T-helper 17 cell (primary cell): ENCODE measurements at places on chromosomes 5 and 9.

GRCh38 chr5:122915717-122916461, 70.5 kb downstream of the SNX24 start:
- DNase-seq: no peak

DNA sequence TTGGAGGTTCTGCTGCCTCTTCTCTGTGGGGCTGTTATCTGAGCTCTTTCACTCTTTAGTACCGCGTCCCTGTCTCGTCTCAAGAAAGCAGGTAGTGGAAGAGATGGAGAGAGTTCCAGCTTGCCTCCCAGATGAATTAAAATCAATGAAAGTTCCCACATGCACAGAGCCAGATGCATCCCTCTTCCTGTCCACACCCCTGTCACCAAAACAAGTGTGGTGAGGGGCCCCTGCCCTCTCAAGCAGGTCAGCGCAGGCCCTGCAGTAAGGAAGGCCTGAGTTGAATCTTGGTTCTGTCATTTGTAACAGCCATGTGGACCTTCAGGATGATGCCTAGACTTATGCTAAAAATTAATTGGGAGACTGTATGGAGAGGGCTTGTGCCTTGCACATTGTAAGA, 26.9 kb downstream of the GALNT10 start:
- no peak for DNase-seq

DNA sequence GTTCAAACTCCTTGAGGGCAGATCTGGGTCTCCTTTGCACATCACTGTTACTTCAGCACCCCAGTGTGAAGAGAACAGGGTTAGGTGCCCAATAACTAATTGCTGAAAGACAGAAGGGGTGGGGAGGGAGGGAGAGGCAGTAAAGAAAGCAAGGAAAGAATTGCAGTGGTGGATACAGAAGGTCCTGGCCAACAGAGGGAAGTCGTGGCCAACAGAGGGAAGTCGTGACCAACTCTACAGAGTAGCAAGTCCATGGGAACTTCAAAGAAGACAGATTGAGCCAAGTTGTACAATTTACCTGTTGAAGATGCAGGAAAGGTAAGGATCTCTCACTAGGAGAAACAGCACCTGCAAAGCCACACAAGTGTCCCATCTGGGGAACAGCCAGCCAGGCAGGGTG, 27.0 kb downstream of the CCNJL start:
- DNase-seq: no peak

DNA sequence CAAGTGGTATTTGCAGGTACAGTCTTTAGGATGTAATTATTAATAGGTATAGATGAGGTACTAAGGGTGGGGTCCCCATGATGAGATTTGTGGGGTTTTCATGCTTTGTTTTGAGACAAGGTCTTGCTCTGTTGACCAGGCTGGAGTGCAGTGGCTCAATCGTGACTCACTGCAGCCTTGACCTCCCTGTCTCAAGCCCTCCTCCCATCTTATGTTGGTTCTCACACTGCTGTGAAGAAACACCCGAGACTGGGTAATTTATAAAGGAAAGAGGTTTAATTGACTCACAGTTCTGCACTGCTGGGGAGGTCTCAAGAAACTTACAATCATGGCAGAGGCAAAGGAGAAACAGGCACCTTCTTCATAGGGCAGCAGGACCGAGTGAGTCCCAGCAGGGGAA, 217.5 kb downstream of the CDK5RAP2 start:
- no peak for DNase-seq

DNA sequence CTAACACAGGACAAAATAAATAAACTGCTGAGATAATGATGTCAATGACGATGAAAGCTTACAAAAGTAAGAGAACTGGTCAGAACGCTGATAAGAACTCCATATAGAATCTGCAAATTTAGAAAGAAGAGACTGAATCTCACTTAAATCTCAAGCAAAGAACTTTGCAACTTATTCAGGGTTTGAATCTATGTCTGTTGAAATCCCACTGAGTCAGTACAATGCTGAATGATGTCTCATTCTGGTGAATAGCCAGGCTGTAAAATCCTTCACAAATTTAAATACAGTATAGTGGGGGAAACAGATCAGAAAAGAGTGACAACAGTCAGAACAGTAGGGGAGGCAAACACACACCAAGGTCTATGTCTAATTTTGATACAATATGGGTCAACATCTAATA, 38.9 kb upstream of the NR3C1 start:
- no peak for DNase-seq

- no peak for DNase-seq
Measured at GRCh38 chr5:142239394-142240159, 85.2 kb downstream of the SPRY4 start.

DNA sequence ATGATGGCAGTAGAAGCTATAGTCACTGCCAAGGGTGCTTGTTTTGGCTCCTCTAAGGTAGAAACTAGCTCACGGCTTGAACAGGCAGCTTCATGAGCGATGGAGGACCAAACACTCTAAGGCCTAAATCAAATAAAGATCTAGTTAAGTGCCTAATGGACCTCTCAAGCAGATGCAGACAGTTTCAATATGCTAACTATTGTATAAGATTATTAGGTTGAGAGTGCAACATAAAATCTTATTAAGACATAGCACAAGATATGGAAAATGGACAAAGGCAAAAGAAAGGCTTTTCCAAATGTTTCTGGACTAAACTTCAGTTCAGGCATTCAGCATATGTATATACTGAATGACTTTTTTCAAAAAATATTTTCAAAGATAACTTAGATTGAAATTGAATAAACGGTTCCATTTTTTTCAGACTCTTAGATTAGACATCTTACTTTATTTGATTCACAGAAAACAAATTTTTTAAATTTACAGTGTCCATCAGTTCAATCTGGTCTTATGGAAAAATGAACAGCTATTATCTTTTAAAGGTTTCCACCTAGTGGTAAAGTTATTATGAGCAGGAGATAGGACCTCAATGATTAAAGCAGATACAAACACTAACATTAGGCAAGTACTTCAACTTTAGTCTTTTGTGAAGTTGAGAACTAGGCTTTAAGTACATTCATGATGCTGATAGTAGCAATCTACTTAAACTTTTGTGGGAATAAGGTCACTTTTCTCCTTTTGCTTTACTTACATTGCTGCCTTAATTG, 1167.7 kb downstream of the MAT2B start:
- DNase-seq: no peak

DNA sequence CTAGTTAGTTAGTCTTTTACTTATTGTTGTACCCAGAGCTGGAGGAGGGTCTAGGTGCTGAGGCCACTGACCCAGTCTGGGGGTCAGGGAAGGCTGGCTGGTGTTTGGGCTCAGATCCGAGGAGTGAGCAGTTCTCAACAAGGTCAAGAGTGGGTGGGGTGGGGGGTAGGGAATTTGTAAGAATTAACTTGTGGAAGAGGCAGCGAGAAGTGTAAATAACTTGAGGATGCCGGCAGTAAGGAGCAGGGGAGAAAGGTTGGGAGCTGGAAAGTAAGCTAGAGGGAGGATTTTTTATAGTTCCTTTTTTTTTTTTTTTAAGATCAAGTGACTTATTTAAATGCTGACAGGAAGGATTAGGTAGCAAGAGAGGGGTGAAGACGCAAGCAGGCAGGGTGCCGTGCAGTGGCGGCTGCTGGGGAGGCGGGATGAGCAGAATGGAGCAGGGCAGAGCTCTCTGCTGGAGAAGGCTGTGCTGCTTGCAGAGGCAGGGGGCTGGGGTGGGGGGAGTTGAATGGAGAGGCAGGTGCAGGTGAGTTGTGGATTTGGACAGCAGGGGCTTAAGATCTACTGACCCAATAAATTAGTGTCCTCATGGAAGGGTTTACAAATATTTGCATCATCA, 35.3 kb upstream of the SMIM32 start:
- DNase-seq: no peak

- DNase-seq: no peak
Measured at GRCh38 chr5:106673941-106674340, 996.8 kb downstream of the EFNA5 start.

DNA sequence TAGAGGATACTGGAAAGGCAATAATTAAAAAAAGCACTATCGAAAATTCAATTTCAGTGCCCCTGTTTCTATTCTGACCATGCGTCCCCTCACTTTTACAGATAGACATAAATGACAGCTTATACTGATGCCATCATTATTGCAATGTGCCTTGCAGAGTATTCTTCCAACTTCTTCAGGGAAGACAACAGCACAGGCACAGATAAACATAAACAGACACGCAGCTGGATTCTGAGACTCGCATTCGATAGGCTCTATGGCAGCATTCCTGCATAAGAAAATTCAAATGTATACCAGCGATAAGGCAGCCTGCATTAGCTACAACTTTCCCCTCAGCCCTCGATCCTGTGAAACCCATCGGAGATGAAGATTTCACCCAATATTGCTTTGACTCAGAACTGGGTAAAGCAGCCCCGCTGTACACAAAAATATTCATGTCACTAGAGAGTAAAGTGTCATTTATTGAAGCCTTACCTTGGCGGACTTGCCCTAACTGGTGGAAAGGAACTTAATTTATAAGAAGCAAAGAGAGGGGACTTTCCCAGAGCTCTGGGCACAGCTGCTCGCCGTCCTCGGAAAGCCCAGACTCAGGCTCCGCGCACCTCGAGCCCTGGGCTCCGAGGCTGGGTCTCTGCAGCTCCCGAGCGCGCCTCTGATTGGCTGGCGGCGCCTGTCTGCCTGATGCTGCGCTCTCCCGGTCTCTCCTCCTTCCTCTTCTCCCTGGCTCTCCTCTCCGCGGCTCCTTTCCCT, at the start of gene CDH18:
Gene CDH18 (minus strand): TSS at position 589 of the 750 bp plus-strand sequence. CDS start 149,214 bp downstream, outside the sequence.
- DNase-seq: no peak

DNA sequence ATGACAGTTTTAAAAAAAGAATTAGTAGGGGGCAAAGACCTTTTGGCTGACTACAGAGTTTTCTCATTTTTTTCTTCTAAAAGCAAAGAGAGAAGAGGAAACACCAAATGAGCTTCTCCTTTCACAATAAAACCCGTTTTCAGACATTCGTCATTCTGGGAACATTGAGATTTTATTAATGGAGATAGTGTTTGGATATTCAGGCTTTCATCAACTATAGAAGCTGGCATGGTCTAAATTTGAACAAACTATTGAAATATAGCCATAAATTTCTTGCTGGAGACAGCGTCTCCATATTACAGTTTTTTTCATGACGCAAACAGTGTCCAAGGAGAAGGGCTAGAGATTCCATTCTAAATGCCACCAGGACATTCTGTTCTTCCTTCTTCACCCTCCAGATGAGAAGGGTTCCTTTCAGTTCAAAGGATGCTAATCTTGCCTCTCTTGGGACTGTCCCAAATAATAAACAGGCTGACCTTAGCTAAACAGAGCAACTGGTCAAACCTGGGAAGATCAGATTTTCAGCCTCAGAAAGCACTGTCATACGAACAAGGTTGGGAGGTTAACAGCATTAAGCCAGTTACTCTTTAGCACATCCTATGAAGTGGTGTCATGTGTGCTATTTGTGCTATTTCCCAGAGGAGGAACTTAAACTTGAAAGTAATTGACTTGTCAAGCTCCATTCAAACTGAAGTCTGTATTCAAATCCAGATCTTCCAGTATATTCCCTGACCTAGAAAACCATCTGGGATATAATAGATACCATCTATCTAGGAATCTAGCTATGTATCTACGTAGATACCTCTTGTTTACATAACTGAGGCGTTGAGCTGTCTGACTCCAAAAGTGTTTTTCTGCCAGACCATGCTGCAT, 125.6 kb downstream of the LPAR1 start:
- no peak for DNase-seq

GRCh38 chr9:134327671-134328231, 1.5 kb downstream of the RXRA start:
- DNase-seq: no peak

GRCh38 chr5:179836225-179837019, 15.7 kb downstream of the SQSTM1 start:
- DNase-seq: no peak

DNA sequence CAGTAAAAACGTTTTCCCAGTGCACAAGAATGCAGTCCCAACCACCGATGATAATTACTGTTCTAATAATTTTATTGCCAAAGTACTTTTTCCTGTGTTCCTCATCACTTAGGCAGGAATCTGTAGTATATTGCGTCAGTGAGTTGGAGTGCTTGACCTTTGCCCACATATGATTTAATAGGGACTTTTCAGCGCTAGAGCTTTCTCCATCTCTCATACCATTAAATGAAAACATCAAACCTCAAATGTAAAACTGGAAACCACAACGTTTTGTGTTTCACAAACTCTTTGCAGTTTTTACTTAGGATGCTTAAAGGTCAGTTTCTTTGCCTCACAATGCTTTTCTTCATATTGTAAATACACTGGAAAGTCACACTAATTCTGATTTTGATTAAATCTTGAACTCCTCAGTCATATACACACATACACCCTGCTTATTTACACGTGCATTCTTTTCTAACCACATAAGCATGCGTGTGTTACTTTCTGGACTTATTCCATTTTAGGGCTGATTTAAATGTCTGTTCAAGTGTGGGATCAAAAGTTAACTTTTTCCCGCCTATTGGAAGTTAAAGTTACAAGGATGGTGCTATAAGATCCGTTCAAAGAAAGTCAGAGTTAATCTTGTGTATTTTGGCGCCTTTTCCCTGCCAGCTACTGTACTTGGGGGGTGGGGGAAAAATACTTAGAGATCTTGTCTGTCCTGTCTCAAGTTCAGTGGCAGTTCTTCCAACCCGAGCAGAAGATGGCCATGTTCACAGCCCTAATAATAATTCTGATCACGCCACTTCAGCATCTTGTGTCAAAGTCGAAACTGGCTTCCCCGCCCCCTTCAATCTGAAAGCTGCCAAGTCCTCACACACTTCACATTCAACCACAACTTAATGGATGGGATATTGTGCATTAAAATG, 6.6 kb upstream of the NFIB start:
- DNase-seq: no peak

- no peak for DNase-seq
Measured at GRCh38 chr5:58133631-58134296, 326.1 kb downstream of the PLK2 start.

- DNase-seq: no peak
Measured at GRCh38 chr9:81848472-81848871, 79.8 kb upstream of the SPATA31D4 start.

- no peak for DNase-seq
Measured at GRCh38 chr5:169511708-169512107, 71.9 kb upstream of the SPDL1 start.

DNA sequence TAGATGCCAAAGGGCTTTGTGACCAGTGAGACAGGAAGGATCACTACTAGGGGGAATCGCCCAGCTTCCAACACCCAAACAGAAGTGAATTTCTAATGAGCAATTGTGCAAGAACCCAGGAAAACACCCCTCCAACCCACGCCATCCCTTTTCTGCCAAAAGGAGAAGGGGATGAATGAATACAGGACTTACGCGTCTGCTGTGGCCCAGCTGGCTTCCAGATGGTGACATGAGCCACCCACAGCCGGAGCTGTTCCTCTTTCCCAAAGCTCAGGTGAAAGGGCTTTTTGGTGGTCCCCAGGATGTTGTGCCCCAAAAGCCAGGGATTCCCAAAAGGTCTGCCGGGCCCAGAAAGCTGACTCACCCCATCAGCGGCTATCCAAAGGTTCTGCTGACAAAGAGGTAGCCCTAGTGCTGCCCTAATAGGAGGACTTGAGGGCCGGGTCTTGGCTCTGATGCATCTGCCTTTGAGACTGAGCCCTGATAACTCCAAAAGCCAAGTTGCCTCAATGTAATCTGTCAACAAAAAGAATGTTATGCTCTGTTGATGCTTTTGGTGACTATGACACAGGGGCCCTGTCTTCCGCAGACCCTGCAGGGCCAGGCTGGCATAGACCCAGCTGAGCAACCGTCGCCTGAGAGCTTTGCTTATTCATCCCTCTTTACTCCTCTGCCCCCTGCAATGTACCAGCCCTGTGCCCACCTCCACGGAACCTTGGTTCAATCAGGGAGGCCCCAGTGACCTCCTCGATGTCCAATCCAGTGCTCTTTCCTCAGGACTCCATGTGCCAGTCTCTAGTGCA, 14.5 kb downstream of the GSN start:
- no peak for DNase-seq

GRCh38 chr5:113057557-113057984, 81.0 kb downstream of the DCP2 start:
- no peak for DNase-seq
